ENCODE measurements at places on chromosomes 11 and 22.

- no peak for DNase-seq
These were observed 405.7 kb downstream of the AASDHPPT start for GRCh38 chr11:106482917-106483785.

DNA sequence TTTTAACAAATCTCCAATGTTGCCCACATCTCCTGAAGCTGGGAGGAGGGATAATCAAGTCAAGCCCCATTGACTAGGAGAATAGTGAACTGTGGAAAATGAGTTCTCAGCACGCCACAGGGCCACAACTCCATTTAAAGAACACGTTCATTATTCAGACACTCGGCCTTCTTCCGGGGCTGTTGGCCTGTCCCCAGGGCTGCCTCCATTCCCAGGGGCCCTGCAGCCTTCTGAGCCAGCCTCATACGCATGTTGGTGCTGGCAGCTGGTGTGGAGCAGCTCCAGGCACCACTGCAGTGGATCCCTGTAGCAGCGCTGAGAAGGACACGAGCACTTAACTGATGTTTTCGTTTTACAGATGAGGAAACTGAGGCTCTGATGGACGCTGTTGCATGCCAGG, 87.5 kb upstream of the RCN1 start:
- DNase-seq: no peak

- peak; percentile 80 for DNase-seq
These were observed 14.3 kb downstream of the BIRC2 start for GRCh38 chr11:102361086-102362031.

DNA sequence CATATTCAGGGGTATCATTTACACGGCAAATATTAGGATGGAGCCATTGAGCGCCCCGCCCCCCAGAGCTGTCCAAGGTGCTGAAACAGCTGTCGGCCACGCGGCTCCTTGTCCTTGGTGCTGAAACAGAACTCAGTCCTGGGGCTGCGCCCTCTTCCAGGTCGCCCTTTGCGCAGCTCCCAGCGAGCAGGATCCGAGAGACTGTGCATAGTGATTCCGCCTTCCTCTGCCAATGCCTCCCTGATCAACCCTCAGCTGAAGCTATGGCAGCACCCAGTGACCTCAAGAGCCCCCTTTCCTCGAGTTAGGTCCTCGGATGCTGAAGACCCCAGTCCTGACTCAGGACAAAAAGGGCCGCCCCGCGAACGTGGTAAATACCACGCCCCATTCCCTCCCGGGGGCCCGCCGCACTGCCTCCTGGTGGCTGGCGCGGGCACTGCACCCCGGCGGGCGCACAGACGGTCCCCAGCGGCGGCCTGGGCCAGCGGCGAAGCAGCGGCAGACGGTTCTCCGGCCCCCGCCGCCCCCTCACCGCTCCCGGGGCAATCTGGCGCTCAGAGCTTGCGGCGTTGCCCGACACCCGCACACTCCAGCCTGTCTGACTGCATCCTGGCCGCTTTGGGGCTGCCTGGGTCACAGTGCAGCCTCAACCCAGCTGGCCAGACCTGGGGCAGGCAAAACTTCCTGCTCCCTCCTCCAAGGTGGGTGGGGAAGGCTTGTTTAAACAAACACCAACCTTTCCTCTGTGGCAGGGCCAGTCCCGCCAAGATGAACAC, 13.4 kb downstream of the SYT7 start:
- peak; percentile 68 for DNase-seq

- no peak for DNase-seq
These were observed 13.2 kb downstream of the VPS37C start for GRCh38 chr11:61147791-61148620.
